ENCODE measurements at places on chromosomes 7 and 10. TPM values are rescaled to one million over a fixed set of nuclear protein-coding genes. Genes with fewer than 3 reads are reported as not detected.

AKR1D1 gene
- not detected for total RNA-seq

GDF2 gene
- not detected for total RNA-seq

AFAP1L2 gene
- total RNA-seq = 27.7 TPM

NEUROG3 gene
- not detected for total RNA-seq

WNT16 gene
- not detected for total RNA-seq

HKDC1 gene
- 0.85 TPM for total RNA-seq

CFAP43 gene
- not detected for total RNA-seq

DRGX gene
- not detected for total RNA-seq

GIMAP4 gene
- 408 TPM for total RNA-seq

IGFBP3 gene
- total RNA-seq = 4.8 TPM

SFXN2 gene
- total RNA-seq = 7.1 TPM

GRK5 gene
- 47.0 TPM for total RNA-seq

PNLIP gene
- not detected for total RNA-seq

NODAL gene
- not detected for total RNA-seq

MYOF gene
- 467 TPM for total RNA-seq

H2BK1 gene
- total RNA-seq = not detected

STEAP1B gene
- 24.5 TPM for total RNA-seq

CYREN gene
- total RNA-seq = 29.5 TPM

FAM24B gene
- 5.1 TPM for total RNA-seq

CASD1 gene
- total RNA-seq = 23.8 TPM

MMP21 gene
- 0.34 TPM for total RNA-seq

SFRP5 gene
- total RNA-seq = not detected

CCZ1B gene
- 55.8 TPM for total RNA-seq

TSPAN14 gene
- 148 TPM for total RNA-seq

PAX4 gene
- total RNA-seq = not detected

LIPF gene
- not detected for total RNA-seq

HOXA3 gene
- 2.4 TPM for total RNA-seq

IQUB gene
- 0.34 TPM for total RNA-seq

TCERG1L gene
- not detected for total RNA-seq

PRKRIP1 gene
- total RNA-seq = 18.0 TPM

PILRA gene
- not detected for total RNA-seq

LARP4B gene
- total RNA-seq = 33.4 TPM

LDB3 gene
- not detected for total RNA-seq

PLEKHS1 gene
- total RNA-seq = not detected

ZNF394 gene
- 41.7 TPM for total RNA-seq

UPK3BL2 gene
- 2.3 TPM for total RNA-seq

VSTM4 gene
- 1.0 TPM for total RNA-seq

All from dermis blood vessel endothelial cell (primary cell).